ENCODE measurements at places on chromosomes 2 and 18.

DNA sequence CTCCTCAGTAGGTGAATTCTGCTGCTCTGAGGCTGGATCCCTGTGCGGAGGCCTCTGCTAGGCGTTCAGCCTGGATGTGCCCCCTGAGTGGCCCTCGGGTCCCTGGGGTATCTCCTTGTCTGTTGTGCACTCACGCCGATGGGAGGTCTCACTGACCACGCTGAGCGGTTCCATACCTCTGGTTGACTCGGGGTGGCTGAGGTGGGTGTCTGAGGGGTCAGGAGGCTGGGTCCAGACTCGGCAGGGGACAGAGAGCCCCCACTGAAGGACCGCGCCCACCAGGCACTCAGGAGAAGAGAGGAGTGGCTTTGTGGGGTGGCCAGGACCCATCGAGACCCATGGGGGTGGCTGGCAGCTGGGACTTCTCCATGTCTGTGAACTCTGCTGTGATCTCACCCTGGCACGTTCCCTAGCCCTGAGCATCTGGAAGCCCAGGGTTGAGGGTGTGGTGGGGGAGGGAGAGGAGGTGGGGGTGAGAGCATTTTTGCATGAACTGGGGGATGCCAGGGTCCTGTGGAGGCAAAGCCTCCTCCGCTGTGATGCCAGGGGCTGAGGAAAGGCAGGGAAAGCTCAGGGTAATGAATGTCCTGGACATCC lies 53.7 kb downstream of the TWIST2 start:
- DNase-seq, result no peak

GRCh38 chr2:98547092-98547790 lies 61.1 kb downstream of the COA5 start:
- no peak for DNase-seq

DNA sequence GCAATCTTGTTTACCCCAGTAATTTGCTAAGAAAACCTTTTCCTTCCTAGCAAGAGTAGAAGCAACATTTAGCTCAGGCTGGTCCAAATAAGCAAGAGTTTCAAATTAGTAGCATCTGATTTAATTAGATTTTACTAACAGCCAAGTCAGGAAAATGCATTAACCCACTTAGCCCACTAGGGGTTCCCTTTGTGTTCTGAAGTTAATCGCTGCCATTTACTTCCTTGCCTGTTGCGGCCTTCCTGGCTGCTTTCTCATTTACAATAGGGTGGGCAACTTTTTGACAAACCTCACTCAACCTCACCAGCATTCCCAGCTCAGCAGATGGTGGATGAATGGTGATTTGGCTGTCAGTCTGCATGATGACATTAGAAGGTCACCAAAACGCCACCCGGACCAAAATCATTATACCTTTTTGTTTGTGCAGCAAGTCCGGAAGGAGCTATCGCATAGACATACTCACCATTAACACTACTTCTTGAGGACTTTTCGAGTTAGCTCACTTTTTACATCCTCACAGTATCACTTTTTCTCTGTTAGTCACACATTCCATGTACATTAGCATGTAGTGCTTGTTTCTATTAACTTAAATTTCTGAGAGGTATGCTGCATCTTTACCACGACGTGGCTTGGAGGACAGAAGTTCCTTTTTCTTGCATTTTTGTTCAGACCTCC lies 101.5 kb upstream of the SETBP1 start:
- DNase-seq, result no peak

GRCh38 chr2:150690261-150690660 lies 202.8 kb upstream of the RND3 start:
- DNase-seq, result no peak

DNA sequence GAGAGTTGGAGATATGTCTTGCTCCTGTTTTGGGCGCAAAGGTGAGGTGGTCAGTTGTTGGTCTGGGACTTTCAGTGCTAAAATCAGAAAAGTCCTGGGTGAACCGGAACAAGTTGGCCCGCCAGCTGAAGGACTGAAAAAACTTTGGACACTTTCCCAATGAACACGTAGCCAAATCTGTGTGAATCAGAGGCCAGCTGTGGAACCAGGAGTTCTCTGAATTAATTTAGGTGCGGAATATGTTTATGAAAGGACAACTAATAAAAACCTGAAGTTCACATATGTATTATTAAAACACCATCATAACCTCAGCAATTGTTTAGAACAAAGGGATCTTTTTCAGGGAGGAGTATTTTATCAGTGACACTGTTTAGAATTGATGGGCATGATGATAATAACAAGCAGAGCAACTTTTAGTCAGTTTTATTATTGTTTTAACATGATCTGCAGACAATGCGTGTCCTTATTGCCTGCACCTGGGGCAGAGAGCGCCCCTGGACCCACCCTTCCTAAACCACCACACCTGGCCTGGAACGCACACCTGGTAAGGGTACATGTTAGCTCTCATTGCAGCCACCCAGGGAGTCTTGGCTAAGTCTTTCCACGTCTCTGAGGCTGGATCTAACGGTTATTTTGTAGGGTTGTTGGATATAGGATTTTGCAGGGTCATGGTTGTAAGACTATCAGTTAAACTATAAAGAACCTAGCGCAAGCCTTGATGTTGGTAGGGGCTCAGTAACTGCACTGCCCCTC lies 9.9 kb upstream of the ODC1 start:
- DNase-seq, result no peak

DNA sequence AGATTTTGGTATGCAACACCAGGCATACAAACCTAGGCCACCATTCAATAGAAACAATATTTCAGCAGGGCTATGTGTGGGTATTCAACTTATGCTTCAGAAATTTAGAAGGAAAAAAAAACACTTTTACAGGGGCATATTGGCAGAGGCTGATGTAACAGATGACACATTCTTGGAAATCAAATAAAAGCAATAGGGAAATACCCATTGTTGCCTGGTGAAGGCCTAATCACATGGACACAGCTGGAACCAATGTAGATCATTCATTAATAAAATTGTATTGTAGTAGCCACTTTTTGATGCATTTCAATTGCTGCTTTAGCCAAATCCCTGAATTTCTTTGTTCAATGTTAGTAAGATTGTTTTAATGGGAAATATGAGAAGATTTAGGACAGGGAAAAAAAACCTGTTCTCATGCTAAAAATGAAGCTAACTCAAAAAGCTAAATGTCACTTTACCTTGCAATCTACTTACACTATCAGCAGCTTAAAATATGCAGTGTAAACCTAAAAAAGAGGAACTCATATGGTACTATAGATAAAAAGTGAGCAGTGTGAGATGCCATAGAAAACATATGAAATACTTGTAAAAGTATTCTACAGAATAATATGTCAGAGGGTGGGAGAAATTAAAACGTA lies 289.4 kb downstream of the ZEB2 start:
- peak; percentile 11 for DNase-seq

DNA sequence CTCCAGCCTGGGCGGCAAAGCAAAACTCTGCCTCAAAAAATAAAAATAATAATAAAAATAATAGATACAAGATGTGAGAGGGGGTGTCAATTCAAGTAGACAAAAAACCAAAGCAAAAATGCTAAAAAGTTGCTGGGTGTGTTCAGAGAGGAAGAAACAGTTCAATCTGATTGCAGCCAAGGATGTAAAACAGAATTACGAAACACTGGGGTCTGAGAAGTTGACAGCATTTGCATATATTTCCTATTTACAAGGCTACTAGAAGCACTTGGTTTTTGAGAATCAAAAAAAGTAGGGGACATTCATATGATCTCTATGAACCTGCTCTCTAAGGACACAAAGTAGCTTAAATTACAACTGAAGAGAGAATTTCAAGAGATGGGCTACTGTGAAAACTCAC lies 7.6 kb downstream of the TRIP12 start:
- no peak for DNase-seq

DNA sequence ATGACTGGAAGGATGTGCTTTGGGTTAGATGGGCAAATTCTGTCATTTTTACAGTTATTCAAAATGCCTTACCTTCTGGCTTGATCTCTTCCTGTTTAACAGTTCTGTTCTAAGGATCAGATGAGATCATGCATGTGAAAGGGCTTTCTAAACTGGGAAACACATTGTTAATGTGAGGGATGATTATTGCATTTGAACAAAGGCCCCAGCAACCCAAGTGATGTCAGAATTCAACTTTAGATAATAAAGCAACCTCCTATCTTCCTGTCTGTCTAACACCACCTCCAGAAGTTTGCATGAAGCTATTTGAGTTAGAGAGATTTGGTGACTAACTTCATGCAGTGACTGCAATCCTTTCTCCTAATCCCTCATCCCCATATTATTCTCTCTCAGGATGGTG lies 77.8 kb upstream of the B3GNT2 start:
- DNase-seq, result no peak

GRCh38 chr2:100513650-100514049 lies 43.4 kb downstream of the NMS start:
- no peak for DNase-seq

DNA sequence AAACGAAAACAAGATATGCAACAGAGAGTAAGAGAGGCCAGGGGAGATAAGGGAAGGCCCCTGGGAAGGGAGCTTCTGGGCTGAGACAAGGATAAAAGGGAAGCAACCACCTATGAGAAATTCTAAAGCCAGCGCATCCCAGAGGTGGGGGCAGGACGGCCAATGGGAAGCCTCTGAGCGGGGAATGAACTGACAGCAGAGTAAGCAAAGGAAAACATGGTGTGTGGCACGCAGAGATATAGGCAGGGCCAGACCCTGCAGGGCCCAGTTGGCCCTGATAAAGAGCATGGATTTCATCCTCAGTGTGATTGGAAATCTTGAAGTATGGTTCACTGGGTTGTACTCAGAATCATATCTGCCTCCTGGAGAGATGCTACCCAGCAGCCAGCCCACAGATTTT lies 78.7 kb downstream of the IRS1 start:
- no peak for DNase-seq

- DNase-seq, result no peak
Observed at GRCh38 chr2:125254010-125254409, 1228.9 kb downstream of the CNTNAP5 start.

- DNase-seq, result no peak
Observed at GRCh38 chr2:84939426-84940087, 31.4 kb upstream of the KCMF1 start.

- DNase-seq, result no peak
Observed at GRCh38 chr2:143574069-143574468, 444.9 kb downstream of the ARHGAP15 start.

DNA sequence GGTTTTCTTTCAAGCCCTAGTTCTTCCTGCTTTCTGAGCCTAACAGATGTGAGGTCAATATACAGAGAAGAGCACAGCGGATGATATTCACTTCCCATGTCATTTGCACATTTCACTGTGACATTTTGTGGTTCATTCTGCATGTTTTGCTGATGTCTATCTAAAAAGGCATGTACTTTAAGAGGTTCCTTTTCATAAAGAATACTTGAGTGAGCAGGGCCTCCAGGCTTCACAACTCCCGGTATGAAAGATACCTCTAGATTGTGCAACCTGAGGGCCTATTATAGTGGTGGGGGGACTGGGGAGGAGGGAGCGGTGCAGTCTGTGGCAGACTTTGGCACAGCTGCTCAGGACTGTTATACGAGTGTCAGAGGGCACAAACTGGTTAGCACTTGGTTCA lies 54.6 kb downstream of the CPO start:
- no peak for DNase-seq

GRCh38 chr2:22521620-22522019 lies 863.4 kb upstream of the KLHL29 start:
- no peak for DNase-seq

DNA sequence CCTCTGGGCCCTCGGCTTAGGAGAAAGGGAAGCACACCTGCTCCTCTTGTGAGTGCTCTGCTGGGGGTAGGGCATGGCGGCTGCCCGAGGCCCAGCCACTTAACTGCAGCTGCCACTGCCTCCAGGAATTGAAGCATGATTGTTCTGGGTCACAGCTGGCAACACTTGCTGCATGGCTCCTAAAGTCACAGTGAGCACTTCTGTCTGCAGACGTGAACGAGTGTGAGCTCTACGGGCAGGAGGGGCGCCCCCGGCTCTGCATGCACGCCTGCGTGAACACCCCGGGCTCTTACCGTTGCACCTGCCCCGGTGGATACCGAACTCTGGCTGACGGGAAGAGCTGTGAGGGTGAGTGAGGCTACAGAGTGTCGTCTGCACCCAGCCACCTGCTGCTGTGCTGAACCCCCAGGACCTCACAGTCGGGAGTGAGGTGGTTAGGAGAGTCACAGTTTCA lies 44.4 kb downstream of the FBLN7 start:
- no peak for DNase-seq

- DNase-seq, result no peak
Observed at GRCh38 chr2:165911231-165911630, 42.3 kb downstream of the TTC21B start.

- no peak for DNase-seq
Observed at GRCh38 chr2:201785135-201785534, 4.4 kb upstream of the ALS2 start.

- DNase-seq, result no peak
Observed at GRCh38 chr18:60248336-60249330, 123.9 kb downstream of the MC4R start.

DNA sequence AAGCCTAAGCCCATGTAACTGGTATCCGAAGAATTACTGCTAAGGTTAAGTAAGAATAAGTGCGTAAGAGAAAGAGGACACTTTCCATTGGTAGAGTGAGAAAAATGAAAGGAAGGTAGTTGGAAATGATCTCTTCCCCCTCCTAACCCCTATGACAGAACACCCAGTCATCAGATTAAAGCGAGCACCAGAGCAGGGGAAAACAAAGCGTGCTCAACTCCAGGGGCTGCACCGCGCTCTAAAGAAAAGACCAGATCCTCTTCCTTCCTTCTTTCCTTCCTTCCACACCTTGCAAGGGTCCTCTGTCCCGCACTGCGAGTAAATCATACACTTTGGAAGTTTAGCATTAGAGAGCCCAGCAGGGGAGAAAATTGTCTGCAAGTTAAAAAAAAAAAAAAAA lies 971 bp upstream of the CDH7 start:
- DNase-seq, result no peak

- DNase-seq, result no peak
Observed at GRCh38 chr2:187525163-187525900, 28.9 kb downstream of the TFPI start.

DNA sequence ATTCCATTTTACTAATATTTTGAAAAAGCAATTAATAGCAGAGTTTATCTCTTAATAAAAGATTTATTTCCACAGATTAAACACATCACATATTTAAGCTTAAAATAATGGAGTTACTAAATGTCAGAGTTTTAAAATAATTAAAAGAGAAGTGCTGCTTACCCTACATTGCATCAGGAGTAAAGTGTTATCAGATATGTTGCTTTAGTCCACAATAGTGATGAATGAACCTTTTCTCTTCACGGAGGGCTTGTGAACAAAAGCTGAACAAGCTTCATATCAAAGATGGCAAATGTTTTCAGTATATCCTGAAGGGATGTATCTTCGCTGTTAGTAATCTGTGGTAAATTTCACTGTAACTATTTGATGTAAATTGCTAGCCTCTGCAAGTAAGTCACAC lies 69.4 kb upstream of the TTC27 start:
- DNase-seq, result no peak

DNA sequence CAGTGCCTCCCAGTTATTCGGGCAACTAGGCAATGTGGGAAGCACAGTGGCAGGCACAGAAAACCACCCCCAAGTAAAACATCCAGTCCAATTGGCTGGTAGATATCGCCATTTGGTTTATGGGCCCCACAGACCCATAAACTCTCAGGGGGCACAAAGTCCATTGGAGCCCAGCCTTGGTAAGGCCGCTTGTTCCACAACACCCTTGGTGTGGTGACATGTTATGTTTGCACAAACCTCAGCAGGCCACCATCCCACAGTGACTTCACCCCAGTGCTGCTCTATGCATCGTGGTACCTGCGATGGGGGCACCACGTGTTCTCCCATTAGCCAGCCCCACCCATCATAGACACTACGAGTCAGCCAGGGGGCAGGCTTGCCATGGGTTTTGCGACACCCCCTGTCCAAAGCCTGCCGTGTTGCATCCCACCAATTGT lies 18.5 kb downstream of the PHOSPHO2 start:
- DNase-seq, result no peak

Data from GM04504 (cell line).